ENCODE measurements at places on chromosomes 6 and 20.

GRCh38 chr20:4875578-4876067 lies 125.7 kb downstream of the SLC23A2 start:
- no peak for DNase-seq

DNA sequence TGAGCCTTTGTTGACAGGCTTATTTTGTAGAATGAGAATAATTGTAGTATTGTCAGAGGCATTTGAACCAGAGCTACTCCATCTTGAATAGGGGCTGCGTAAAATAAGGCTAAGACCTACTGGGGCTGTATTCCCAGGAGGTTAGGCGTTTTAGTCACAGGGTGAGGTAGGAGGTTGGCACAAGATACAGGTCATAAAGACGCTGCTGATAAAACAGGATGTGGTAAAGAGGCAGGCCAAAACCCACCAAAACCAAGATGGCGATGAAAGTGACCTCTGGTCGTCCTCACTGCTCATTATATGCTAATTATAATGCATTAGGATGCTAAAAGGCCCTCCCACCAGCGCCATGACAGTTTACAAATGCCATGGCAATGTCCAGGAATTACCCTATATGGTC lies 82.7 kb downstream of the PFDN4 start:
- no peak for DNase-seq

DNA sequence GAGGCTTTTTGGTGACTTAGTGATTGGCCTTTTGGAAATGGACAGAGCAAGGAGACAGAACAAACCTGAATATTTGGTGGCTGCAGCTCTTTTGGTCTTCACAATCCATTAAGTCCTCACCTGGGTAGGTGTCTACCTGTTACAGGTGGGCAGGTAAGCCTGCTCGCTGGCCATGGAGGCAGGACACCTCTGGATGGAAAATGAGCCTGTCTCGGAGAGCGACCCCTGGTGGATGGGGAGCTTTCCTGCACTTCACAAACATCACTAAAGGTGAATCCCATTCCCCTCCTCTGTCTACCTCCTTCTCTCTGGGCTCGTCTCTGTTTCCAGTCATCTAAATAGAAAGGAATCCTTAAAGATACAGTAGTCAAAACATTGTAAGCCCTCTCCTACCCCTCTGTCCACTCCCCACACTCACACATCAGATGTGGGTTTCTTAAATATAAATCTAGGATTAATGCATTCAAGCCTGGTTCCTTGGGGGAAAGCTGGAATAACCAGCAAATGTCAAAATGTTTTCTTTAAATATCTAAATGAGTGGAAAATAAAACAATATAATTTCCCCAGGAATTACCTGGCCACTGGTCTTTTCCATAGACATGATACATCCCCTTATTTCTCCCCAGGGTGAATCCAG lies 304.9 kb downstream of the CDH26 start:
- DNase-seq, result peak; percentile 25

DNA sequence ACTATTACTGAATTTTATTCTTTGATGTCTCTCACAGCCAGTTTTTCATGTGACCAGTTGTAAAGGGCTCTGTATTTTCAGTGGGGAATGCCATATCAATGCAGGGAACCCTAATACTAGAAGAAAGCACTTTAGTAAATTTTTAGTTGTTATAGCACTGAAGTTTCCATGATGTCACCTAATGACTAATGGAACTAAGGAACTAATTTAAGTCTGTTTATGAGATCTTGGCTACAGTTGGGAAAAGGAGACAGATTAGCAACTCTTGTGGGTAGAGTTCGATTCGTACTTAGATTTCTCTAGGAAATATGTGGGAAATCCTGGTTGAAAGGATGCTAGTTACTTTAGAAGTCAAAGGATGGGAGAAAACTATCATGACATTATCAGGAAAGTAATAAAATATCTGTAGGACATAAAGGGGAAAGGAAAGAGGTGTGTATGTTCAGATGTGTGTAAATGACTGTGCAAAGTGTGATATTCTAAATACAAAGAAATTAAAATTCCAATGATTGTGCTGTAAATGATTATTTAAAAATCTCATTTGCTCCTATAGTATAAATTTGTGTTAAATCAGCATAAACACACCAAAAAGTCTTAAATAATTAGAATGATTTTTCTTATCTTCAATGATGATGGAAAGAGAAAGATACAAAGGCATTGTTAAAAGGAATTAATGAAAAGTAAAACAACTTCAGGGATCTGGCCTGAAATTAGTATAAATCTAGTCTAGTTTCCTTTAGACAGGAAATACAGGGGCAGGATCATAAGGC lies 103.4 kb downstream of the LRRC1 start:
- DNase-seq, result no peak

GRCh38 chr6:139623372-139623771 lies 248.9 kb upstream of the CITED2 start:
- DNase-seq, result no peak

DNA sequence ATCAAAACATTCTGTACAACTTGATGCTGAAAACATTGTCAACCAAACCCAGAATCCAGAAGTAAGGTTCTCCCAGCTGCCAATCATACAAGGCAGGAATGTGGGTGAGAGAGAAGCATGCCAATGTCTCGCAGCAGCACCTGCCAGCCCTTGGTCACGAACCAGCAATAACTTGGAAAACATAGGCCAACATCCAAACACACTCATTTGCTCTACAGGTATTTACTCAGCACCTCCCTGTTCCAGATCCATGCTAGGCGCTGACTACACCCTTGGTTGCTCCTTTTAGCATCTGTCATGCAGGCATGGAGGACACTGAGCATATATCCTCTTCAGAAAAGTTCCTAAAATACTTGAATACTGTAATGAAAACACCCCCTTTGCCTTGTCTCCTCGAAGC lies 63.6 kb downstream of the FAXC start:
- DNase-seq, result no peak

- no peak for DNase-seq
Measured at GRCh38 chr6:24752503-24752902, 22.2 kb upstream of the GMNN start.

DNA sequence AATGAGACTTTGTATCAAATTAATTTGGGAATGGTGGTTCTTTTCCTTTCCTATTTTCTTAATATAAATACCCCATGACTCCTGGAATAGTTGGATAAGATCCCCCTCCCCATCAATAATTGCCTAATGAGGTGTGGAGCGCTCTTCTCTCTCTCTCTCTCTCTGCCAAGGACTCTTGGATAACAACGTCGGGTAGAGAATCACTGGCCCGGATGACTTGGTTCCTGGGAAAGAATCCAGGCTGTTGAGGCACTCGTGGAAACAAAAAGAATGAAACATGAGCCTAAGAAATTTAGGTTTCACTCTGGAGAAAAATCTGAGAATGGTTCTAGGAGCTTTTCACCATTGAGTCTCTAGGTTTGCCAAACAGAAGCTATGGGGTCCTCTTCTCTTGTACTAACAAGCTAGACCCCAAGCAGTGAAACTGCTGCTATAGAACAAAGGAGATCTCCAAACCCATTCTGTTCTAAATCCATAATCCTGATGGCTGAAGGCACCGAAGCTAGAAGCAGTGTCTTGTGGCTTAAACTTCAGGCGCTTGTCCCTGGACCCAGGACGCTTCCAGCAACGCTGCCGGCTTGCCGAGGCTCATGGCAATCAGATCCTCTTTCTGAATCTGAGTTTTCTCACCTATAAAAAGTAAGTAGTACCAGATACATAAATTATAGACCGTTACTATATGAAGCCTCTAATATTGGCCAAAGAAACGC lies 241.6 kb upstream of the BTBD3 start:
- no peak for DNase-seq

GRCh38 chr6:43823879-43824702 lies 54.1 kb downstream of the VEGFA start:
- DNase-seq, result no peak

DNA sequence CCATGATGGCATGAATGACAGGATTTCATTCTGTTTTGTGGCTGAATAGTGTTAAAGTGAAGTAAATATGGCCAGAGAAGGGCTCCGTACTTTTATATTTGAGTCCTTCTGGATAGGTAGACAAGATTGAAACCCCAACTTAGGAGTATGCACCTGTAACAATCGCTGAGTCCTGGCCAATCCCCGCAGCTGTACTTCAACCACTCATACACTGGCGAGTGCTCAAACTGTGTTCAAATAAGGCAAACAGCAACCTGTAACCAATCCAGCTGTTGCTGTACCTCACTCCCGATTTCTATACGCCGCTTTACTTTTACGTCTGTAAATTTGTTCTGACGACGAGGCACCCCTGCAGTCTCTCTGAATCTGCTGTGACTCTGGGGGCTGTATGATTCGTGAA lies 6.7 kb downstream of the TTLL2 start:
- no peak for DNase-seq

GRCh38 chr20:44711237-44711636 lies 3.9 kb upstream of the CCN5 start:
- DNase-seq, result no peak

DNA sequence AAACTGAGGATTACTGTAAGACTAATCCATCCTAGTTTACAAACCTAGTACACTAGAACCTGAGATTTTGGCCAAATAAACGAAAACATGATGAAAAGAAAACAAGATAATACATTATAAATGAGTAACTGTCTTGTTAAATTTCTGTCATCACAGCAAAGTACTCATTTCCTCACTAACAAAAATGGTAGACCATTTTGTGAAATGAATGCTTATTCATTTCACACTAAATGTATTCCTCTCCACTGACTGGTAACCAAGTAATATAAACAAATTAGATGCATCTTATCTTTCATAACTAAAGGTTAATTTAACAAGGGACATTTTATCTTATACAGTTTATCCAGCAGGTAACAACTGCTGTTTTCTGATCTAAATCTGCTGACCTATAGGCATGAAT lies 143.7 kb downstream of the REV3L start:
- DNase-seq, result no peak

DNA sequence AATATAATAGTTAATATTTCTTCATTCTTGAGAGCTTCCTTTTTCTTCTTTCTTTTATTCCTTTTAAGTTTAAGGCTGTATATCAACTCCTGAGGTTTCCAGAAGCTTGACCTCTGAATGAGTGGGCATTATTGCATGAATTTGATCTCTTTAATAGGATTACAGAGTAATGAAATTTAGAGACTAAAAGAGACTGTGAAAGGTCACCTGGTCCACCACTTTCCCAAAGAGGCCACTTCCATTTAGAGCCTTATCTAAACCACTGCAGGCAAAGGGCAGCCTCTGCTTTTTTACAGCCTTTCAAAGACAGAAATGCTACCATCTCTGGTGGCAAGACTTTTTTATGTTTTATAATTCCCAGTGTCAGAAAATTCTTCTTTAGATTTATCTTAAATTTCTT lies 215.3 kb upstream of the HS3ST5 start:
- DNase-seq, result no peak

DNA sequence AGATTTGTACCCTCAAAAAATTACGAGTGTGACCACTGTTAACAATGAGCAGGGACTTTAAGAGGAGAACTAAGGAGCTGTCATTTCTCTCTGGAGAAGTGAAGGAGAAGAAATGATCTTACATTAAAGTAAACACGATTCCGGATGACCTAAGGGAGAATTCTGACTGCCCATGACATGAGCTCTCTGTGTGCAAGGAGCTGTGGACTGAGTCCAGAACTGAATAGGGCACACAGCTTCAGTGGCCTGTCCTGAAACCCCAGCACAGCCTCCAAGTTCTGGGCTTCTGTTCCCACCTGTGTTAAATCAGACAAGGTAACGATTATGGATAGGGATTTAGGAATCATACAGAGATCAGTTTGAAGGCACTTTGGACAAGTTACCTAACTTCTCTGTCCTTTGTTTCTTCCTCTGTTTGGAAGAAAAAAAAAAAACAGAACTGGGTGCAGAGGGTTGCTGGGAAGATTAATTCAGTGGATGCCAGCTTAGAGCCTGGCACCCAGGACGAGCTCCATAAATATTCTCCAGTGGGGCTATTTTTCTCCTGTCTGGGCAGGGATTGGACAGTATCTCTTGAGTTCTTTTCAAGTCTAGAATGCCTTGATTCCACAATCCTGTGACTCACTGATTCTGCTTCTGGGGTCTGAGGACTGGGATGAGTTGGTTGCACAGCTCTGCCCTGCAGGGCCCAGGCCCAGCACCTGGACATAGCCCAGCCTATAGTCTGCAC lies 65.7 kb downstream of the MRPL14 start:
- DNase-seq, result no peak

DNA sequence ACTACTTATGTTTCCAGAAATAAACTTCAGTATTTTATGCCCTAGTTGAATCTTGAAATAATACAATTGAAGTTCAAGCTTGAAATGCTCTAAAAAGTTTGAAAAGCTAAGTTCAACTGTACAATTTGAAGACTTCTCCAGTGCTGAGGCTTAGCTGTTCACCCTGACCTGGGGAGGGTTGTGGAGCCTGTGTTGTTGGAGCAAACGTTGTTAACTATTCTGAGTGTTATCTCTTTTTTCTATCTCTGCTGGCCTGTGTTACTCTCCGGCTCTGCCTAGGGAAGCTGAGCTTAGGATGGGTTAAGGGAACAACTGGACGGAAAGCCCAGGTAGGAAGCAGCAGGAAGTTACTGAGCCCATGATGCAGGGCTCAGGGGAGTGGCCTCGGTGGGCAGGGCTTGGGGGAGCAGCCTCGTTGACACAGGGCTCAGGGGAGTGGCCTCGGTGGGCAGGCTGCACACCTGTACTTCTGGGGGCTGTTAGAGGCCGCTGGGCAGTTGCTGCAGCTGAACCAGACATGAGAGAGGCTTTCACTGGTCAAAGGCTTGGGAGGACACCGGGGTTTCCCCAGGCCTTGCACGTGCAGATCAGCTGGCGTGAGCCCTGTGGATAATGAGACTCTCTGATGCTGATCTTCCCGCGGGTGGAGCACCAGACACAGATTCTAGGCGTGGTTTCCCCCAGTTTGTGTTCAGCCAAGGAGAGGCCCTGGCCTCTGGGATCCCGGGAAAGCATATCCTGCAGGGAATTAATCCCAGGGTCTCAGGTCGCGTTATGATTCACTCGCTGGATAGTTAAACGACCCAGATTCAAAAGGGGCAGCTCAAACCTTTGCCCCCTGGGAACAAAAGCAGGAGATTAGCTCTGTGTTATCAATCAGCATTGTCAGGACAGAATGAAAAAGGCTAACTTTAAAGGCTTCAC lies 58.9 kb downstream of the ERMARD start:
- no peak for DNase-seq

GRCh38 chr6:149065658-149066556 lies 251.6 kb upstream of the TAB2 start:
- no peak for DNase-seq

DNA sequence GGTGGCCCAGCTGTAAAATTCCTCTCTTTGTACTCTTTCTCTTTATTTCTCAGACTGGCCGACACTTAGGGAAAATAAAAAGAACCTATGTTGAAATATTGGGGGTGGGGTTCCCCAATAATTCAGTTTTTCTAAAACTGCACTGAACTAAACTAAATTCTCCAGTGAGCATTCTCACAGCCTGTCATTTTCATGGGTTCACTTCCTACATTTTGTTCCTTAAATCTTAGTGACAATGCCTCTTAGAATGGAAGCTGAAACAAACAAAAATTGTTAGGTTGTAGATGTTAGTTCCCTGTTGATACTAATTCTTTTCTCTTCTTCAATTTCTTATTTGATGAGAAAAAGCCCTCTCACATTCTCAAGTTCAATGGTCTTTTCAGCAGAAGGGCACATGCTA lies 35.8 kb upstream of the IFNGR1 start:
- DNase-seq, result no peak

- peak; percentile 87 for DNase-seq
Measured at GRCh38 chr6:30672445-30673253, at the start of gene DHX16. TSS of gene DHX16 (minus strand) at chr6:30673006. CDS start at chr6:30672841, 165 bp downstream.

Data from NCI-H1930 (cell line).